ENCODE measurements at places on chromosomes 6 and 20. TPM values are rescaled to one million over a fixed set of nuclear protein-coding genes. Genes with fewer than 3 reads are reported as not detected.
A peak's percentile ranks its signal among the peaks of the same experiment; 100 is the strongest.

DNA sequence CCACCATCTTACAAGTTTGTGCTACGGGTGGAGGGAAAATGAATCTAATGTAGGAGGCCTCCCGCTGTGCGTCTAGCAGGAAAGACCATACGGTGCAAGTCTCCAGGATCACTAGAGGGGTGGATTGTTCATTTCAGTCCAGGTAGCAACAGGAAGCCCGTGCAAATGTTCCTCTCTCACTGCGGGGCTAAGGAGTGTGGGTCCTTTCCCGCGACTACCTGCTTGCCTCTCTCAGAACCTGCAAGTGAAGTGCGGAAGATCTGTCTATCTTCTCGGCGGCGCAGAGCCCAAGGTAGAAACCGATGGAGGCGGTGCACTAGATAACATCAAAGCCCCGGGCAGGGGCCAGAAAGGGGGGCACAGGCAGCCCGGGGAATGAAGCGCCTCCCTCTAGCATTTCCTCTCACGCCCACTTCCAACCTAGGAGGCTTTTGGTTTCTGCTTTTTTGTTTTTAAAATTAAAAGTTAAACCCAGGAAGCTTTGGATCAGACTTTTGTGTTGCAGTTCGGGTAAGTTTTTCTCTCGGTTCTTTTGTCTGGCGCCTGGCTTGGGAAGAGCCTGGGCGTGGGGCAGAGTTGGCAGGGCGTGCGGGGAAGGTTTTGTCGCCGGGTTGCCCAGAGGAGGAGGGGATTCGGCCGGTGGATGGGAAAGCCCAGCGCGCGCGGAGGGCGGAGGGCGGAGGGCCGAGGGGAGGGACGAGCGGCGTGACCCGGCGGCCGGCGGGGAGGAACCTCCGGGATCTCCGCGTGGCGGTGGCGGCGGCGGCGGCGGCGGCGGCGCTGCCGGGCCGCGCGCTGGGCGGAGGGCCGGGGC is 3.5 kb upstream of the HIVEP1 start:
- DNase-seq: peak; percentile 80

GRCh38 chr6:17226786-17227233 is 54.4 kb upstream of the RBM24 start:
- H3K4me1 ChIP-seq: no peaks in the 10 kb centered on the region
- no peak overlapping the region for H3K27ac ChIP-seq
- H3K36me3 ChIP-seq: no peaks in the 10 kb centered on the region
- no peaks in the 10 kb centered on the region for H3K27me3 ChIP-seq
- no peak for DNase-seq
- no peak overlapping the region for H3K4me3 ChIP-seq

- H3K4me3 ChIP-seq: no peak overlapping the region
- no peaks in the 10 kb centered on the region for H3K27me3 ChIP-seq
- H3K36me3 ChIP-seq: no peaks in the 10 kb centered on the region
- H3K27ac ChIP-seq: no peak overlapping the region
Measured at GRCh38 chr6:29679962-29680361, 990 bp downstream of the ZFP57 start.

- no peak overlapping the region for H3K27ac ChIP-seq
- H3K4me1 ChIP-seq: peaks cover 2% of the 10 kb centered on the region
- no peak for DNase-seq
- no peaks in the 10 kb centered on the region for H3K36me3 ChIP-seq
Measured at GRCh38 chr6:134146268-134147033, 94.0 kb upstream of the SLC2A12 start.

DNA sequence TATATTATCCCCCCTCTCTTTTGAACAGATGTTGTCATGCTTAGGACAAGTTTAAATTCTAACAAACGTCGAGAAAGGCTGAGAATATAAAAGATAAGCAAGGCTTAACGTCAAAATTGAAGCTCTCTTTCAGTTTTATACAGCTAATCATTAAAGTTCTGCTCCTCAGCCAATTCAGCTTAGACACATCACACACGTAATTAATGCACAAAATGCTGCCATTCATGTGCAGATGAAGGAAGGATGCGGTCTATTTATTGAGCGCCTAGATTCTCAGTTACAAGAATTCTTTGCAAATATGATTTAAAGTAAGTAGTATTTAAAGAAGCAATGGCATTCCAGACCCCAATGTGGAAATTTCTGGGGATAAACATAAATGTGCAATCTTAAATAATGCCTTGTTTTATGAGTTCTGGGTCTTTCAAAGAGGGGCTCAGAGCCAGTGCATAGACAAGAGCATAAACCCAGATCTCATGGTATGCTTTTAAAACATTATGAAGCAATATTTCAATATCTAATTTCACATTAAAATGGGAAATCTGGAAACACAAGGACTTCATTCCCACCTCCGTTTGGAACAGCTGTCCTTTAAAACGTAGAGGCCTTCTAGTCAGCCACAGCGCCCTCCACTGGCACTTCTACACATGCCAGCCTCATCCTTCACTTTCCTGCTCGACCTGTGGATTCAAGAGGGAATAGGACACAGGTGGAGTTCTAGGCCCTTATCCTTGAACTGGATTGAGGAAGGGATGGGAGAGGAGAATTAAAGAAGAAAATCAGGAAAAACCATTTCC is 85.8 kb downstream of the LYRM4 start:
- peak; percentile 39 for DNase-seq
- peak overlapping the region; percentile 57 for H3K4me3 ChIP-seq
- H3K36me3 ChIP-seq: peaks cover 3% of the 10 kb centered on the region
- peak overlapping the region; percentile 89 for H3K27ac ChIP-seq
- H3K27me3 ChIP-seq: no peaks in the 10 kb centered on the region

GRCh38 chr6:137827977-137828810 is 38.9 kb upstream of the TNFAIP3 start:
- no peaks in the 10 kb centered on the region for H3K27me3 ChIP-seq

HLA-DPB1 gene
- 89.8 TPM for total RNA-seq

All from activated CD4-positive, alpha-beta memory T cell treated with anti-CD3 and anti-CD28 coated beads, Interleukin-2, amount 10 ng/mL, durations not matched to agents 7 days and 5 days (primary cell).